ENCODE measurements at places on chromosomes 1 and 21.

GRCh38 chr1:212070720-212071302 is 35.3 kb downstream of the DTL start:
- DNase-seq, result peak; percentile 48

GRCh38 chr1:107198561-107198960 is 57.7 kb downstream of the NTNG1 start:
- no peak for DNase-seq

- no peak for DNase-seq
Observed at GRCh38 chr1:191889623-191890003, 268.6 kb upstream of the RGS18 start.

DNA sequence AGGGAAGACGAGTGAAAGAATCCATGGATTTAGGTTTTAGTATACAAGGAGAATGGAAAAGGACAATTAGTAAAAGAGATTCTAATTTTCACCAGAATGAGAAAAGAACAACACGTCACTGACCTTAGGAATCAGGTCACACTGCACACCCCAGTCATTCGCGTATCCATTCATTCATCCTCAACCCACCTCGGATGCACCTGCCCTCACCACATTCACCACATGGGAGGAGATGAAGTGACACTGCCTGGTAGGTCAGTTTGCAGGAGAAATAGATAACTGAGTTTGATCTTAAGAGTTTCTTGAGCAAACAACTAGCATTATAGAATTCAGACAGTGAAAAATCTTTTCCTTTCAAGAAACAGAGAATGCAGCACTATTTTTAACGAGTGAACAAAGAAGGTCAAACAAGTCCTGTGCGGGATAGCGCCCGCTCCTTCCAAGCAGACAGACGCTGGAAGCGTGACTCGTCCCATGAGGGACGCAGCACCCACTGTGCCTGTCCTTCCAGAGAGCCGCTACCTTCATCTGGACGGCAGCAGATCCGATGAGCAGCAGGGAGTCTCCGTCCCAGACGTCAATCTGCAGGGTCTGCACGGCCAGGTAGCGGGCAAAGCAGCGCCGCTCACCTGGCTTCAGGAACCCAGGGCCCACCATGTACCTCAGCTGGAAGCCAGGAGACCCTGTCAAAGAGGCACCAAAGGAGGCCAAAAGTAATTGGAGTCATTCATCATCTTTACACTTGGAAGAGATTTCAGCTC is 101.7 kb downstream of the NPHP4 start:
- no peak for DNase-seq

- DNase-seq, result no peak
Observed at GRCh38 chr1:173479649-173480048, 2.5 kb downstream of the PRDX6 start.

GRCh38 chr1:162905174-162906158 is 44.5 kb upstream of the CCDC190 start:
- no peak for DNase-seq

DNA sequence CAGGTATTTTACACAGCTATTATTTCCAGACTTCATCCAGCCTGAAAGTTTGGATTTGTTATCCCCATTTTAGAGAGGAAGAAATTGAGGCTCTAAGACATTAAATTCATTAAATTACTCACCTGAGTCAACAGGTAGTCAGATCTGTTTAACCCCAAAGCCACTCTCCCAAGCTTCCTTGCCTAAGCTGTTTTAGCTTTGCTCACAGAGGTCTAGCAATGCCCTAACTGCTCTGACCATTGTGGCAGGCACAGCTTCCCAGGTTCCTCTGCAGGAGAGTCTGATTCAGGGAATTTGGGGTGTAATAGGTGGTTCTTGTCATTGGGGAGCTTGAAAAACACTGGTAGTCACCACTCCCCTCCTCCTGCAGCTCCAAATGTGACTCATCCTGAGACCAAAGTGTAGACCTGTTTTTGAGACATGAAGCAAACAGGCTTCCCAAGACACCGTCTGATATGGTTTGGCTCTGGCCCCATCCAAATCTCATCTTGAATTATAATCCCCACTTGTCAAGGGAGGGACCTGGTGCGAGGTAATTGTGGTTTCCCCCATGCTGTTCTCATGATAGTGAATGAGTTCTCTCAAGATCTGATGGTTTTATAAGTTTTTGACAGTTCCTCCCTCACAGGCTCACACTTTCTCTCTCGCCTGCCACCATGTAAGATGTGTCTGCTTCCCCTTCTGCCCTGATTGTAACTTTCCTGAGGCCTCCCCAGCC is 142.8 kb upstream of the DNAH14 start:
- DNase-seq, result no peak

DNA sequence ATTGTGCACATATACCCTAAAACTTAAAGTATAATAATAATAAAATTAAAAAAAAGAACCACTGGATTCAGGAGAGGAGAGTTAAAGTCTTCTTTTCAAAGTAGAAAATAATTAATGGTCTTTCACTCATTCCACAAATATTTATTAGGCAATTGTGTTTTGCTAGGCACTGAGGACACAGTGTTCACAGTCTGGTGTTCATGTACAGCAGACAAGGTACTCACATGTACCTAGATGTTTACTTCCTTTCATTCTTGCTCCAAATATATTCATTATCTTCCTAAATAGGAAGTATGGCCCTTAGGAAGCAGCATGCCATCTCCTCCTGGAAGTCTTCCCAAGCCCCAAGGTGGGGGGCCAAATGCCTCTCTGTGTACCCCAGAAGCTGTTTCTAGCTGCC is 265.0 kb downstream of the NPHP4 start:
- no peak for DNase-seq

GRCh38 chr1:47942240-47942629 is 55.0 kb downstream of the TRABD2B start:
- DNase-seq, result no peak

DNA sequence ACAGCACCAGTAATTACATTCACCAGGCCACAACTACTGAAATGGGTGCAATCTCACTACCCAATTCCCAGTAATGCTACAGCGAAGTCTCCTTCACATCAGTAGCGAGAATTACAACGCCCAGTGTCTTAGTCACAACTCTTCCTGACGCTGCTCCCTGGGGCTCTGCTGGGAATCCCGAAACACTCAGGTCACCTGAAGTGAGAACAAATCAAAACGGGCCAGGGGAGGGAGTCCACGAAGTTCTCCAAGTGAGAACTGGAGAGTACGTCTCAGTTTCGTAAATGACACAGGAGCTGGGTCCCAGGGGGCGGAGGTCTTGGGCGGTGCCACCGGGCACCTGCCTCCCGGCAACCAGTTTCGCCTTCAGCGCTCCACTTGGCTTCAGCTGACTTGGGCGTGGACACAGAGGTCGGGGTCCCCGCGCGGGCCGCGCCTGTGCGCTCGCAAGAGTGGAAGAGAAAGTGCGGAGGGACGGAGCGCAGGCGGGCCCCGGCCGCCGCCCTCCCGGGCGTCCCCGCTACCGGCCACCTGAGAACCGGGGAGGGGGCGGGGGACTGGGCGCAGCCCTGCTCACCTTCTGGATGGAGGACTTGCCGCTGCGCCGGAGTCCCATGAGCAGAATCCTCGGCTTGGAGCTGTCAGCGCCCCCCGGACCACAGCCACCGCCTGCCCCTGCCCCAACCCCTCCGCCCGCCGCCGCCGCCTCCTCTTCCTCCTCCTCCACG is 575 bp downstream of the RRAGC start:
- peak; percentile 34 for DNase-seq

GRCh38 chr1:168408539-168408865 is 127.8 kb downstream of the TBX19 start:
- no peak for DNase-seq

GRCh38 chr1:52955129-52955970 is 28.3 kb downstream of the SCP2 start:
- no peak for DNase-seq

GRCh38 chr1:105416261-105416660 is 1640.2 kb upstream of the PRMT6 start:
- DNase-seq, result no peak

DNA sequence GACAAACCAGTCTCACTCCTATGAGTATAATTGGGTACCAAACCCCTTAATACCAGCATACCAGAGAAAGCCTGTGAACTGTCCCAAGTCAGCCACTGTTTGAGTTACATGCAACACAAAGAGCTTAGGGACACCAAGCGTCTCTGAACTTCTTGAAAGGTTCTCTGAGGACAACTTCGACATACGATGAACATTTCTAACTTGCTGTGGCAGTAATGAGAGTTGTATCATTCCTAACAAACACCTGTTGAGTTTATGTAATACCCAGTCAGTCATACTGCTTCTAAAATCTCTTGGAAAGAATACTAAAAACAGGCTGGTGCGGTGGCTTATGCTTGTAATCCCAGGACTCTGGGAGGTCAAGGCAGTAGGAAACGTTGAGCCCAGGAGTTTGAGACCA is 18.4 kb downstream of the CCT8 start:
- no peak for DNase-seq

DNA sequence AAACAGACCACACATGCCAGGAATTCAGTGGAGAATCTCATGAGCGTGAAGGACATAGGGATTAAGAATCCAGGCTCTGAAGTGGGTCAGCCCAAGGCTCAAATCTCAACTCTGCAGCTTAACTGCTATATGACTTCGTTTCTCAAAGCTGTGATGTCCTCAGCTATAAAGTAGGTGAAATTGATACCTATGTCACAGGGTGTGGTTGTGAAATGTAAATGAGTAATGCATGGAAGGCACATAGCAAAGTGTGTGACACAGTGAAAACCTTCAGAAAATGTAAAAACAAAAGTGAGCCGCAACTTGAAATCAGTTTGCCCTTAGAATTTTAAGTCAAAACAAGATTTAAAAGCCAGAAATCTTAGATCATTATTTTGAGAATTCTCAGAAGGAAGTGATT is 145.7 kb upstream of the PRMT6 start:
- no peak for DNase-seq

DNA sequence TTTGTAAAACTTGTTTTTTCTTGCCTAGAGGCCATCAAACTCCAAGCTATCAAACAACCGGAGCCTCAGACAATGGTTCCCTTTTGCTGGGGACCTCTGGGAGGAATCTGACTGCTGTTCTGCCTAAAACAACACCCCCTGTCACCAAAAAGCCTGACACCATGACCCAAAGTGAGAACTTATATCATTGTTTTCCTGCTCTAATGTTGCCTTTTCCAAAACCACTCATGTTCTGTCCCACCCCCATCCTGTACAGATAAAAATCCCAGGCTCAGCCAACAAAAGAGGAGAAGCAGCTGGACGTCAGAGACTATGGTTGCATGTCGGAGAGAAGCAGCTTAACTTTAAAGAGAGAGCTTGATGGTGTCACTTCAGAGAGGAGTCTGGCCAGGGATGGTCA is 327.2 kb upstream of the CXADR start:
- DNase-seq, result no peak

GRCh38 chr1:194865383-194865782 is 1679.0 kb upstream of the B3GALT2 start:
- no peak for DNase-seq

- no peak for DNase-seq
Observed at GRCh38 chr1:48691429-48692001, 85.2 kb downstream of the BEND5 start.

DNA sequence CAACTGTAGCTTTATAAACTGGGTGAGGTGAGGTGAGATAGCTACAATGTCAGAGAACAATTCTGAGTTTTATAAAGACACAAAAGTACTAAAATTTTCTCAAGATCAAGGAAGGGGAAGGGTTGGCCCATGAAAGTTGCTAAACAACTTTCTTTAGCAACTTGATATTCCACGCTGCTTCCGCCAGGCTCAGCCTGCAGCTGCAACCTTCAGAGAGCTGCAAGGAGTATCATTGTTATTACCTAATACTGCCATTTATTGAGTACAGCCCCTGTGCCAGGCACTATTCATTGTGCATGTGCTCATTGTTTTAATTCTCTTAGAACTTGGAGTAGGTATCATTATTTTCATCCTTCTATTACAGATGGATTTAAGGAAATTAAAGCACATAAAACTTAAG is 34.1 kb upstream of the SUCO start:
- no peak for DNase-seq

- DNase-seq, result no peak
Observed at GRCh38 chr1:11738783-11739182, 2.8 kb downstream of the AGTRAP start.

DNA sequence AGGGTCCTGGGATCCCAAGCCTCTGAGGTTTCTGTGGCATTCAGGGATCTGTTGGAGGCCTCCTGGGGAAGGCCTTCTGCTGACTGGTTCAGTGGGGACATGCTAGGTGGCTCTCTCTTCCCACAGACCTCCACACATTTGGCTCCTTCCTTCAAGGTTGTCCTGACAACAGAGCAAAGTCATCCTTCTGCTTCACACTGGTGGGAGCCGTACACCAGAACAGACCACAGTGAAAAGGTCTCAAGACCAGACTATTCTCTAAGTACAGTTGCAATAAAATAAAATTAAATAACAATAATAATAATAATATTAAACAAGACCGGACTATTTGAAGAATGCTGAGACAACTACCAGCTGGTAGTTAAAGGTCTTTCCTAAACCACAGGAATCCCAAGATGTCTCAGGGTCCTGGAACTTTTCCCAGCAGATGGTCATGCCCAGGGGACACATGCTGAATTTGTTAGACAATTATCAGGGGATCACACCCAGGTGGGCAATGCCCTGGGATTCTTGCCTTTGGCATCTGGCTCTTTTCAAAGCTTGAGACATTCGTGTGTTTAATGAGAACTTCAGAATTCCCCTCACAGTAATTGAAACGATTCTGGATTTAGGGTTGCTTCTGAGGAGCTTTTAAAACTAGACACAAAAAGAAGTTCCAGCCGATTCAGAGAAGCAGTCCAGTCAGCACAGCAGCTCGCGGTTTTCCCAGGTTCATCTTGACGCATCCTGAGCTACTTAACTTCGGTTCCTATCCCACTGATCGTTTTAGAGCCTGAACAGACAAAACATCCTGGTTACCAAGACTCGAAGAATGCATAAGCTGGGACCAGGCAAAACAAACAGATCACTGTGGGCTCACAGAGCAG is 22.9 kb downstream of the HTR1D start:
- no peak for DNase-seq

GRCh38 chr1:234214129-234214910 is 158.9 kb upstream of the COA6 start:
- no peak for DNase-seq

- DNase-seq, result peak; percentile 69
Observed at GRCh38 chr1:154784924-154785531, 85.1 kb downstream of the KCNN3 start.

- no peak for DNase-seq
Observed at GRCh38 chr1:118896416-118896815, 91.7 kb downstream of the TBX15 start.

GRCh38 chr1:155981266-155982088 is 3.1 kb upstream of the ARHGEF2 start:
- peak; percentile 41 for DNase-seq

DNA sequence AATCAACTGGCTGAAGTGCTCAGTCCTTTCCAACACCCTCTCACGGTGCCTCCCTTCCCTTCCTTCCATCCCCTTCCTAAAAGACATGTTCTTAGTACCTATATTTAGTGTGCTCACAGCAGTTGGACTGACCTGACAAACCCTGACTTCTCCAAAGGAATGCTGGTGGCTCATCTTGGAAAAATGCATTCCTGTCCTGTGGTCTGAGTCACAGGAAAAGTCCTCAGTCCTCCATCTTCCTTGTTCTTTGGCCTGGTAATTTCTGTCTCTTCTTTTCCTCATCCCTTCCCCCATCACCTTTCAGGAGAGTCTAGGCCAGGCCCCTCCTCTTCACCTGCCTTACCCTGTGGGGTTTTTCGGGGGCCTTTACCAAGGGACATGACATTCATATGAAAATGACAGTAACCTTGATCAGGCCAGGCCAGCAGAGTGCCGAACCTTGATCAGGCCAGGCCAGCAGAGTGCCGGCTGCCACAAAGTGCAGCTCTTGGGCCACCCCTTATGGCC is 7.2 kb downstream of the ATP1B1 start:
- no peak for DNase-seq

GRCh38 chr1:154846565-154847442 is 23.3 kb downstream of the KCNN3 start:
- DNase-seq, result no peak

- DNase-seq, result no peak
Observed at GRCh38 chr1:59261537-59261936, 35.4 kb upstream of the FGGY start.
